ENCODE measurements at places on chromosomes 3 and 15.

DNA sequence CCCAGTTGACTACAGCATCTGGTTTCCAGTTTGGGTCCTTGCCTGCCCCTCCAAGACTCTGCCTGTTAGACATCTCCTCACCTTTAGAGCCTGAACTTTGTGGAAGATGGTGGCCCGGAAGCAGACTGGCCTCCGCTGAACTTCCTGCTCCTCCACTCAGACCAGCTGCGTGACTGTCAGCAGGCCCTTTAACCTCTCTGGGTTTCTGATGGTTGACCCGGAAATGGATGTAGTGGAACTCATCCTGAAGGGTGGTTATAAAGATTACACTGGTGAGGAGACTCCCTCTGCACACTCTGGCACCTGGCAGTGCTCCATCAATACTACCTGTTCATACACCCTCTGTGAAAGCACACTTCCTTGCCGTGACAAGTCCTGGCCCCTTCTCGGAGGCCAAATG lies 151.9 kb upstream of the TLE3 start:
- DNase-seq, result no peak

DNA sequence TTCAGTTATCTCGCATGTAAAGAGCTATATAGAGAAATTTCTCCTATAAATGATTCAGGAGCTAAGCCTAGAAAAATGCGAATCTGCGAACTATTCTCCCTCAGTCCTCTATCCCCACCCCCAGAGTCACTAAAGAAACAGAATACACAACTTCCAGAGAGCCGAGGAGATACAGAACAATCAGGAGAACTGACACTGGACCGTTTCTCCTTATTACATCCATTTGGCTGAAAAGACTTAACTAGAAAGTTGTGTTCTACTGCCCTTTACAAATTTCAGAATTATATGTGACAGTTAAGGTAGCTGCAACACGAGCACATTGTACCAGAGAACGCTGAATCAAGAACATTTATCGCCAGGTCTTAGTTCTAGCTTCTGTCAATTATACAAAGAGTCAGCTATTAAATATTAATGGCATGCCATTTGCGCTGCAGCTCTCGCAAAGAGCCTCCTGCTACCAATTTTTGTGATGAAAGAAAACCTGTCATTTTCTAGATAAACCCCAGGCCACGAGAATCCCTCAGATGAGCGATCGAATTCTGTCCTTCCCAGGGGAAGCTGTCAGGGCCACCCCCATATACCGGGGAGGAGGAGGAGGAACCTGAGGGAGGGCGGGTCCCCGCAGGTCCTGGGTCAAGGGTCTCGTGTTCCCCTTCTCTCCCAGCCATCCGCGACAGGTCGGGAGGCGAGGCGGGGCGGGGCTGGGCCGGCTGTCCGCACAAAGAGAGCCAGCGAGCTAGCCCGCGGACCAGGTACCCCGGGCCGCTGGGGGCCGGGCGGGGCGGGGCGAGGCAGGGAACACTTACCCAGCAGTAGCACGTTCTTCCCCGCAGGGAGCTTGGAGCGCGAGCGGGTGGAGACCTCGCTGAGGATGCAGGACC lies 878 bp downstream of the DYNC1LI1 start:
- DNase-seq, result peak; percentile 57

- no peak for DNase-seq
Observed at GRCh38 chr3:195892105-195893043, 16.0 kb downstream of the TNK2 start.

DNA sequence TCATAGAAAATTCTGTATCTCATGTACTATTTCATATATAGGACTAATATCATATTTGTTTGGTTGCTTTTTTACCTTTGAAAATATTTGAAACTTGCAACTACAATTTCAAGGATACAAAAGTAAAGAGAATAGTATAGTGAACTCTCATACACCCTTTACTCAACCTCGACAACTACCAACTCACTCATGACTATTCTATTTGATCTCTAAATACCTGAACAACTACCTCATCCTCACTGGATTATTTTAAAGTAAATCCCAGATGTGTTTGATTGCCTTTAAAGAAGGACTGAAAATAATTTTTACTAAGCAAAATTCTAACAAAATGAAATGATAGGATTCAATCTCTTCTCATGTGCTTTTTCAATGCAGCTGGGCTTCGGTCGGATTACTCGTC lies 12.1 kb downstream of the TMPRSS7 start:
- no peak for DNase-seq

DNA sequence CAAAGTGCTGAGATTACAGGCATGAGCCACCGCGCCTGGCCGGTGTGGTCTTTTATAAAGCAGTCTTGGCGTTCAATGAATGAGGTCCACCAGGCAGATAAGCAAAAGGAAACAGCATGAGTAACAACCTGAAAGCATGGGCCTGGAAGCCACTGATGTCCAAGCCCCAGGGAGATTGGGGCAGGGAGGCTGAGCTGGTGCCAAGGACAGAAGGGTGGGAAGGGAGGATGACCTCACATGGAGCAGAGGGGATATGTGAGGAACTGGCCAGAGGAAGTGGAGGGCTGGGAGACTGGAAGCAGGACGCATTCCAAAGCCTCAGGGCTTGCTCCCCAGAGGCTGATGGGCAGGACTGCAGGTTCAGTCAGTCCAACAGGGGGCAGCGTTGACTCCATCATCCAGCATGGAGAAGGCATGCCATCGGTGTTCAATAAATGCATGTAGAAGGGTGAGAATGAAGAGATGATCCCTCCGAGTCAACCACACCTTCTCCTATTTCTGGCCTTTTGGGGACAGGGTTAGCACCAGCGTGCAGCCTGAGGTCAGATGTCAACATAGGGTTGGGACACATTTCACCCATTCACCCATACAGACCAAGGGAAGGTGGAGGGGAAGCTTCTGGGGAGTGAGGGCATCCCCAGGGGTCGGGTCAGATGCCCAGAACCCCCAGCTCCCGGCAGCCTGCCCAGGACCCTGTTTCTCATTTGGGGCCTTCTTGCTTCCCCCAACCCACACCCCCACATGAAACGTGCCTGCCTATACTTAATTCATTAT lies 14.8 kb downstream of the MYL3 start:
- DNase-seq, result peak; percentile 64

- no peak for DNase-seq
Observed at GRCh38 chr3:157999246-157999645, 107.0 kb downstream of the SHOX2 start.

DNA sequence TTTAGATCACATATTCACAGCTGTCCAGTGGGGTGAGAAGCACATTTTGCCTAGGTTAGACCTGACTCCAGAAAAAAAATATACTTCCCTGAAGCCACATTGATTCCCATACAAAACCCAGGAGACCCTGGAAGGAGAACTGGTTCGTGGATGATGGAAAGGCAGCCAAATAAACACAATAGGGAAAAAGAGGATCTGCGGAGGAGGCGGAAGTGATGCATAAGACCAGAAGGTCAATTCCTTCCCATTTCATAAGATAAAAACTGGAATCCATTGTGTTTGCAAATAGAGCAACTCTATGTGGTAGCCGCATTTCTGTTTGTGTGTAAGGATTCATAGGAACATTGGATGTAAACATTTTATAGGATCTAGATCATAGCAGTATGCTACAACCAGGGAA lies 781.9 kb upstream of the GRM7 start:
- DNase-seq, result no peak

DNA sequence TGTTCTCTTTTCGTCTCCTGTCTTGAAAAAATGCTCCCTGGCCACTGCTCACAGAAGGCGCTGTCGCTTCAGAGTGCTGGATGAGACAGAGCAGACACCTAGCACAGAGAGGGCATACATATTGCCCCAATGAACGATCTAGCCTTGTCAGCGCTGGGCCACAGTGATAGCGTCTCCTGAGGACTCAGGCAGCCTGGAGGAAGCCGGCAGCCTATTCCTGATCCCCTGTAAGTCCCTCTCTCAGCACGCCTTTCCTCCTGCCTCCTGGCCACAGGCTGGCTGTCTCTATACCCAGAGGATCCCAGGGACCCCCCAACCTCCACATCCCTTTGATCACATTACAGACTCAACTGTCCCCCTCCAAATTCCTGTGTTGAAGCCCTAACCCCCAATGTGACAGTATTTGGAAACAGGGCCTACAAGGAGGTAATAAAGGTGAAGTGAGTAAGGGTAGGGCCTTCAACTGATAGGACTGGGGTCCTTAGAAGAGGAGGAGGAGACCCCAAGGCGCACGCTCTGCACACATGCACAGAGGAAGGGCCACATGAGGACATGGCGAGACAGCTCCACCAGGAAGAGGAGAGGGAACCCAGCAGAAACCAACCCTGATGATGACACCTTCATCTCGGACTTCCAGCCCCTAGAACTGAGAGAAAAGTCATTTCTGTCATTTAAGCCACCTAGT lies 7.5 kb downstream of the PLA2G4F start:
- DNase-seq, result no peak

GRCh38 chr3:78988324-78988723 lies 779.5 kb downstream of the ROBO1 start:
- DNase-seq, result no peak

DNA sequence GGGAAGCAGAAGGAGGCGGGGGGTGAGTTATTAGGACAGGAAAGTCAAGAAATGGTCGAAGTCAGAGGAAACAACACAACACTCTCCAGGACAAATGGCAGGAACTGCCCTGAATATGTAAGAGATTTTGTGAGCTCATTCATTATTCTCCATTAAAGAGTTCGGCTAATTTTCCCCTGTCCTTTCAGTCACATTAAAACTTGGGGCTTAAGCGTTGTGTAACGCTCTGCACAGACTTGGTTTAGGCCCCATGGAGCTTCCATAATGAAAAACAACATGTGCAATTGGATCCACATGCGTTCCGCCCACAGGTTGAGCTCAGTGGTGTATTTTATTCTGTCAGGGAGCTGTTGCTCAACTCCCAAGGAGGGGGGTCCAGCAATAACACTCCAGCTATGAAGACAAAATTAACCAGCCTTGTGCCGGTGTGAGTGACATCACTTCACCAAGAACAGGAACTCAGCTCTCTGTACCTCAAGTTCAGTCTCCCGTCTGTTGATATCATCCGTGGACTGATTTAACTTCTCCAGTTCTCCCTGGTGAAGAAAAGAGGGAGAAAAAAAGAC lies 2.3 kb downstream of the SH3BP5 start:
- DNase-seq, result no peak

DNA sequence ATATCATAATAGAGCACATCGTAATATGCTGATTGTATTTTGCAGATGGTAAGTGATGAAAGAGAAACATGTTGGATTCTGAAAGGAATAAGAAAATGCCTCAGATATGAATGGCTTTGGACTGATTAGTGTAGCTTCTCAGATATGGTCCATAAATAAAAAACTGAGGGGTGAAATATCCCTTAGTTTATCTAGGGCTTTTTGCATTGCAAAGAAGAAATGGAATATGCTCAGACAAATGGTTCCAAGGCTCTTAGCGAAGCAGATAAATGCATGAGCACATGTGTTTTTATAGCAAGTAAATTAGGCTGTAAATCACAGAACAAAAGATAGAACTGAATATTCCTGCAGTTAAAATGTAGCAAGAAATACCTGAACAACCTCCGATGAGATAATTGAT lies 820.9 kb upstream of the GRM7 start:
- no peak for DNase-seq

DNA sequence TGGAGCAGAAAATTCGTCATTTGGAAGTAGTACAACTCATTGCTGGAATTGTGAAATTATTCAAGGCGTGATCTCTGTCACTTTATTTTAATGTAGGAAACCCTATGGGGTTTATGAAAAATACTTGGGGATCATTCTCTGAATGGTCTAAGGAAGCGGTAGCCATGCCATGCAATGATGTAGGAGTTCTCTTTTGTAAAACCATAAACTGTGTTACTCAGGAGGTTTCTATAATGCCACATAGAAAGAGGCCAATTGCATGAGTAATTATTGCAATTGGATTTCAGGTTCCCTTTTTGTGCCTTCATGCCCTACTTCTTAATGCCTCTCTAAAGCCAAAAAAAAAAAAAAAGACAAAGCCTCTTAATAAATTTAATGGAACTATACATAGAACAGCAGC lies 5.5 kb upstream of the TIMMDC1 start:
- no peak for DNase-seq

GRCh38 chr15:29113336-29114220 lies 156.0 kb downstream of the NSMCE3 start:
- DNase-seq, result no peak

- DNase-seq, result no peak
Observed at GRCh38 chr15:53160092-53160704, 370.1 kb upstream of the ONECUT1 start.

GRCh38 chr15:69537901-69538300 lies 85.3 kb downstream of the RPLP1 start:
- DNase-seq, result no peak

GRCh38 chr3:172397716-172398405 lies 50.4 kb downstream of the GHSR start:
- DNase-seq, result no peak

- no peak for DNase-seq
Observed at GRCh38 chr3:179264449-179264848, 13.5 kb upstream of the KCNMB3 start.

- DNase-seq, result no peak
Observed at GRCh38 chr3:130609166-130609979, 92.4 kb downstream of the COL6A6 start.

DNA sequence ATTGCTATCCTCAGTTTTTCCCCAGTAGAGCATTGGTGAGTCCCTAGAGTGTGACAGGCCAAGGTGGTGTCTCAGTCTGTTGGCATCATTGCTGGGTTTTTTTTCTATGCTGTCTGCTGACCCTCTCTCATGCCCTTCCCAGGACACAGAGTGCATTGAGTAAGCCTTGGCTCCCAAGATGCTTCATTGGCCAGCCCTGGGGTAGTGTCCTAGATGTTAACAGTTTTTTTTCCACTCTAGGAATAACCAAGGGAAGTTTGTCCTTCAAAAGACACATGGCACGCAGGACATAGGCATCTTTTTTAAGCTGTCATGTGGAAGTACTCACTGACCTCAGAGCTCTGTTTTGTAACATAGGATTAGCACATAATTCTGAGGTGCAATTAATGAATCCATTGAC lies 19.5 kb downstream of the ADAMTSL3 start:
- no peak for DNase-seq

DNA sequence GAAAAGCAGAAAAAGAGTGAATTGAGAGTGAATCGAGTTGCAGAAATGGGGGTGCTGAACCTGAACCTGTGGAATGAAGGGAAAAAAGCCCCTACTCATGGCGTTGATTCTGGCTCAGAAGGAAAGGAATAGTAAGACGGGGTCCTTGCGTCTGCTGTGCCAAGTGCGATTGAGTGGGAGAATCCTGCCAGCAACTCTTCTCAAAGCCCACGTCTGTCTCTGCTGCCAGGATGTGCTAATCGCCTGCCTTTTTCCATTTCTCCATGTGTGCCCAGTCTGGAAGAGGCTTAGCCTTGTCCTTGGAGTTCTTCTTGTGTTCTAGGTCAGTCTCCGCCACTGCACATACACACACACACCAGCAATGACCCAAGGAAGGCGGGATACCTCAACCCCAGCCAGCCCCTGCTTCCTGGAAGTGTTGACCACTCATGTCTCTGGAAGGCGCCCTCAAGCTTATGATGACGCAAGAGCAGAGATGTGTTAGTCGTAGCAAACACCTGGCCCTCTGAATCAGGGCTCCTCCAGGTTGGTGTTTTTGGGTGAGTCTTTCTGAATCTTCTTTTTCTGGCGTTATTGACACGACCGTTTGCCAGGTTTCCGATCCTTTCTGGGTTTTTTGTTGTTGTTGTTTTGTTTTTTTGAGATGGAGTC lies 262.4 kb upstream of the PROK2 start:
- DNase-seq, result no peak
